Liver (tissue), 10 donors: ENCODE measurements at places on chromosomes 2 and 18.
A peak's percentile ranks its signal among the peaks of the same experiment; 100 is the strongest.

DNA sequence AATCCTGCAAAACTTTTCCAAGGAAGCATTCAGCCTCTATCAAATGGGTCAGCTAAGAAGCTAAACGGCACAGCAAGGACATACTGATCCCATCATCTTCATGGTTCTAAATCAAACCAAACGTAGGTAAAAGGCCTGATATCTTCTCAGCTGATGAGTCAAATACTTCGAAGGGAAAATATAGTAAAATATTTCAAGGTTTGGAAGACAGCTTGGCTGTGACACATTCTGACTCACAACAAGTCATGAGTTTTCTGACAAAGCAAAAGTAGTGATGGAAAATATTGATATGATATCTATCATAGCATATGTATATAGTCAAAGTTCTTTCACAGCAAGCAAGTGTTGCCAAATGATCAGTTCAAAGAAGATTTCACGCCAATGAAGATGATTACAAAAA, 31.5 kb downstream of the DOCK10 start:
- DNase-seq, result no peak

DNA sequence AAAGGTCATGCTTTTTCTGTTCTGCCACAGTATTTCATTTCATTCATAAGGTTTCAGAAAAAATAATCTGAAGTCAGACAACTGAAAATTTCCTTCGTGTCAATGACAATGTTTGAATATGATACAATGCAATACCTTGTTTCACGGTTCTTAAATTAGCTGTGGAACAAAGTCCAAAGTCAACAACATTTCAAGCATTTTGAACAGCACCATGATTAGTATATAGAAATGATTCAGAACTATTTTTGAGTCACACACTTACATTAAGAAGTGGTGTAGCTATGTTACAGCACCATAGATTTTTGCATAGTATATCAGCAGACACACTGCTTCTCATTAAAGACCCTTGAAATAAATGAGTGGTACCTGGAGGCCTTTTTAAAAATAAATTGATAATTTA, 178.3 kb upstream of the DSEL start:
- DNase-seq, result no peak

DNA sequence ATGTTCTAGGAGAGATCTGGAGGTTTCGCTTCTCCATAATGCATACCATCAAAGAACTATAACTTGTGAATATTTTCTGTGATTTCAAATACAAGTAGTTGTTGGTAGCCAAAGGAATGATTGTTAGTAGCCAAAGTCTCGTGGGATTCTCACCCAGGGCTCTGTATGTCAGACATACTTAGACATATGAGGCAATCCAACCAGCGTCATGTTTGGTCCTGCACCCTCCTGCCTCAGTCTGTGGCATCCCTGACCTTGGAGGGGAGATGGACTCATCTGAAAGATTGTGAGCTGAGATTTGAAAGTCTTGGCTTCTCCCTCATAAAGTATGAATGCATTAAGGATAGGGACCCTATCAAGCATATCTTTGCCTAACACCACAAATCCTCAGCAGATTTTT, 81.2 kb downstream of the CTIF start:
- DNase-seq, result no peak

- DNase-seq, result peak; percentile 64
Observed at GRCh38 chr2:161238560-161239325, 69.5 kb upstream of the PSMD14 start.

GRCh38 chr18:26657631-26658581, 109.6 kb upstream of the KCTD1 start:
- no peak for DNase-seq

DNA sequence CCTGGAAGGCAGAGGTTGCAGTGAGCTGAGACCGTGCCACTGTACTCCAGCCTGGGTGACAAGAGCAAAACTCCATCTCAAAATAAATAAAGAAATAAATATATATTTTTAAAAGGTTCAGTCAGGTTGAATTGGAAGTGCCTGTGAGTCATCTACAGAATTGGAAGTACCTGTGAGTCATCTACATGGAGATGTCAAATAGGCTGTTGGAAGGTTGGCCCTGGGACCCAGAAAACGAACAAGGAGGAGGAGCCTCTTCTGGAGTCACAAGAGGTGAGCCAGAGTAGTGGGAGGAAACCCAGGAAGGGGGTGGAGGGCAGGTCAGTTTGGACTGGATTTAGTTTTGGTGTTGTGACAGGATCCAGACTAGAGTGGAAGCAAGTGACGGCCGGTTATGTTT, 15.2 kb upstream of the SCYGR1 start:
- DNase-seq, result no peak

GRCh38 chr2:131016826-131017741, 76.2 kb downstream of the FAM168B start:
- DNase-seq, result no peak

DNA sequence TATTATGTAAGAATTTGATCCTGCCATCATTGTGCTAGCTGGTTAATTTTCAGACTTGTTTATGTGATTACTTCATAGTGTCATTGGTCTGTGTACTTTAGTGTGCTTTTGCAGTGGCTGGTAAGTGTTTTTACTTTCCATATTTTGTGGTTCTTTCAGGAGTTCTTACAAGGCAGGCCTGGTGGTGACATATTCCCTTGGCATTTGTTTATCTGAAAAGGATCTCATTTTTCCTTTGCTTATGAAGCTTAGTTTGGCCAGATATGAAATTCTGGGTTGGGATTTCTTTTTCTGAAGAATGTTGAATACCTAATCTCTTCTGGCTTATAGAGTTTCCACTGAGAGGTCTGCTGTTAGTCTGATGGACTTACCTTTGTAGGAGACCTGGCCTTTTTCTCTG, 72.8 kb upstream of the MC4R start:
- no peak for DNase-seq

- no peak for DNase-seq
Observed at GRCh38 chr2:9403924-9404323, 19.4 kb downstream of the ITGB1BP1 start.
